A549 treated with CpdA at 1 μM for 4 hours (cell line): ENCODE measurements at places on chromosomes 2 and 18. TPM values are rescaled to one million over a fixed set of nuclear protein-coding genes. Genes with fewer than 3 reads are reported as not detected.

The CNRIP1 gene
- total RNA-seq, result 1.8 to 3.1 TPM (median 2.3 TPM) in 5 replicates

The ZC3H8 gene
- 14.2 to 19.0 TPM (median 15.8 TPM) in 5 replicates for total RNA-seq

The CCDC74B gene
- total RNA-seq, result 5.0 to 7.5 TPM (median 5.8 TPM) in 5 replicates

The PMAIP1 gene
- 11.6 to 14.9 TPM (median 12.5 TPM) in 5 replicates for total RNA-seq

The WNT6 gene
- total RNA-seq, result 0.08 to 0.13 TPM (median 0.11 TPM) in 4 of 5 replicates, not detected in the other

The SERPINB4 gene
- total RNA-seq, result 0.16 to 0.26 TPM (median 0.20 TPM) in 5 replicates

The ZNF804A gene
- not detected in 5 replicates for total RNA-seq

The SCYGR4 gene
- total RNA-seq, result 0.09 TPM in 1 of 5 replicates, not detected in the others

The LRRTM4 gene
- not detected in 5 replicates for total RNA-seq

The WDSUB1 gene
- total RNA-seq, result 7.4 to 8.4 TPM (median 8.1 TPM) in 5 replicates

The GKN2 gene
- 2.6 to 3.8 TPM (median 3.4 TPM) in 5 replicates for total RNA-seq

The HAT1 gene
- 67.6 to 87.4 TPM (median 72.2 TPM) in 5 replicates for total RNA-seq

The ACOXL gene
- total RNA-seq, result 0.02 TPM in 1 of 5 replicates, not detected in the others

The CRYBA2 gene
- total RNA-seq, result 0.44 TPM in 1 of 5 replicates, not detected in the others

The NCKAP5 gene
- 1.2 to 1.3 TPM (median 1.3 TPM) in 5 replicates for total RNA-seq

The TAF1B gene
- total RNA-seq, result 23.5 to 46.1 TPM (median 24.8 TPM) in 5 replicates

The PAPOLG gene
- 7.9 to 10.7 TPM (median 8.6 TPM) in 5 replicates for total RNA-seq

The MSTN gene
- not detected in 5 replicates for total RNA-seq

The NGEF gene
- total RNA-seq, result 14.6 to 20.9 TPM (median 19.1 TPM) in 5 replicates

The COL6A3 gene
- total RNA-seq, result 0.02 to 0.25 TPM (median 0.10 TPM) in 5 replicates

The POTEI gene
- 0.01 TPM in 1 of 5 replicates, not detected in the others for total RNA-seq

The IL1RL1 gene
- 0.72 to 1.9 TPM (median 1.3 TPM) in 5 replicates for total RNA-seq

The KRCC1 gene
- total RNA-seq, result 12.4 to 15.3 TPM (median 13.0 TPM) in 5 replicates

The PNO1 gene
- total RNA-seq, result 54.0 to 61.4 TPM (median 55.8 TPM) in 5 replicates

The EMILIN1 gene
- total RNA-seq, result 0.32 to 0.62 TPM (median 0.41 TPM) in 5 replicates

The REG1B gene
- not detected in 5 replicates for total RNA-seq
